GM03348 (cell line): ENCODE measurements at places on chromosomes 6 and 20.
A peak's percentile ranks its signal among the peaks of the same experiment; 100 is the strongest.

DNA sequence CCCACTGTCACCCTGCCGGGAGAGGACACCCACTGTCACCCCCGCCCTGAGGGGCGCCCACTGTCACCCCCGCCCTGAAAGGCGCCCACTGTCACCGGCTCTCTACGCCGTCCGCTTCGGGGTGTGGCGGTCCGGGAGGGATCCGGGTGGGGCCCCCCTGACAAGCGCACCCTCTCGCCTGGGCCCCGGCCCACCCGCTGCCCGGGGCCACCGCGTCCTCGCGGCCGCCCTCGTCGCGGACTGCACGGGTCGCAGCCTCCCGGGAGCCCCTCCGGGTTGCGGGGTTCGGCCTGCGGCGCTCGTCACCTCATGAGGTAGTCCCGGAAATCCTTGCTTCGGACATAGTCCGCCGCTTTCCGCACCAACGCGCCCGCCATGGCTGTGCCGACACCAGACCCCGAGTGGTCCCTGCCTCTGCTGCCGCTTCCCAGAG lies 224 bp downstream of the MPC1 start:
- no peak for DNase-seq

DNA sequence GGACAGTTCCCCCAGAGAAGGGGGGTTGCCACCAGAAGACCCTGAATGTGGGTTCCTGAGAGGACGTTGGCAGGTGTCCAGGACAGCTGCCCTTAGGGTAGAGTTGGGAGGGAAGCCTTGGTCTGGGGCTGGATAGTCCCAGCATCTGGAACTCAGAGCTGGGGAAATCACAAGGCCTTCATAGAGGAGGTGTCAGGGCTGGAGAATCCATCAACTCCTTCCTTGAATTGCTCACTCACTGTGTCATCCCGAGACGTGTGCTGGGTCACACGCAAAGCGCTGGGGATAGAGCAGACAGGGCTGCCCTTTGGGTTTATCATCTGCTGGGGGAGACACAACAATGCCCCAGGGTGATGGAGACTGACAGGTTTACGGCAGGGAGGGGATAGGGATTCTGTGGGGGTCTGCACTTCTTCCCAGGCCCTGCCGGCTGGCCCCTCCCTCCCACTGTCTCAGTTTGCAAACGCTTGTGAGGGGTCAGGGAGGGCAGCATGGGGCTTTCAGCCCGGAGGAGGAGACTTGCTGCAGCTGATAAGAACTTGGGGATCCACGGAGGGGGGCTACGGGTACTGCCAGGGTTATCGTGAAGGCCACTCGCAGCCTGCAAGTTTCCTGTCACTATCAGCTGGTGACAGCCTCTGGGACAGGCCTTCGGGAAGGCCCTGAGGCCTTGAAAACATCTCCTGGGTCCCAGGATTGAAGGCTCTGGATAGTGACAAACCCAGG lies 18.6 kb downstream of the RBM38 start:
- DNase-seq, result no peak

DNA sequence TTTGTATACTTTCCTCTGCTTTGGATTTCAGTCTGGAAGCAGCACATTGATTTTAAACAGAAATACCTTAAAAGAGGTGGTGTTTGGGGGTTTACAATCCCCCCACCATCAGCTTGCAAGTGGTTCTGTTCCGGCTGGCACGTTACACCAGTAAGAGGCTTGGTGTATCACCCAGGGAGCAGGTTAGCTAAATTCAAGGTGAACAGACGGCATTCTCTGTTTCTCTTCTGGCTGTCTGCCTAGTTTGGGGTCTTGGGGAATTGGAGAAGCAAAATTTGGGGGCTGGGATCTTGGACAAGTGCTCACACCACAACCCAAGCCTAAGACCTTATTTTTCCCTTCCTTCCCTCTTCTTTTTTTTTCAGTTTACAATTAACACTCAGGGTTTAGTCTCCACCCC lies 7.5 kb upstream of the APCDD1L start:
- DNase-seq, result no peak

DNA sequence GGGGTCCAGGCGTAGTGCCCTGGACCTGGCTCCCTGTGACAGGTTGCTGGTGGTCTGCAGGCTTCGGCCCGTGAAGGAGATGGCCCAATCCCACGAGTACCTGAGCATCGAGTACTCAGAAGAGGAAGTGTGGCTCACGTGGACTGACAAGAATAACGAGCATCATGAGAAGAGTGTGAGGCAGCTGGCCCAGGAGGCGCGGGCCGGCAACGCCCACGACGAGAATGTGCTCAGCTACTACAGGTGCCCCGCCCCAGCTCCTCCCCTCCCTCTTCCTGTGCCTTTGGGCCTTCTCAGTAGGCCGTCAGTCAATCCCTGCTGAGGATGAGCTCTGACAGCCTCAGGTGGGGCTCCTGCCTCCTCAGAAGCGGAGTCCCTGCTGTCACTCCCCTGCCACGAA lies 42.6 kb downstream of the UQCC2 start:
- DNase-seq, result no peak

GRCh38 chr6:37381579-37381978 lies 27.8 kb downstream of the RNF8 start:
- peak; percentile 54 for DNase-seq

GRCh38 chr6:170231293-170232185 lies 59.3 kb downstream of the DLL1 start:
- DNase-seq, result no peak

DNA sequence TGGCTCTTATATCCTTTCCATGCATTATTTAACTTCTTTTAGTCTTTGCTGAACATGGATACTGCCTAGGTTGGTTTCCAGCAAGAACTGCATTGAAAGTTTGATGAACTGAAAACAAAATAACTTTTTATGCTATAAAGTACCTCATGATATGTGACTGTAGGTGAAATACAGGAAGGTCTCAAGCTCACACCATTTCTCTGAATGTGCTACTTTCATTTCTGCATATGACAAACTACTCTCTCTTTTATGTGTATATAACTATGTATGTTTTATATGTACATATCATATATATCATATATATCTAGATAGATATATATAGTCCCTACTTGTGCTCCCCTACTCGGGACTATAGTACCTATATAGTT lies 65.9 kb downstream of the AIG1 start:
- no peak for DNase-seq

DNA sequence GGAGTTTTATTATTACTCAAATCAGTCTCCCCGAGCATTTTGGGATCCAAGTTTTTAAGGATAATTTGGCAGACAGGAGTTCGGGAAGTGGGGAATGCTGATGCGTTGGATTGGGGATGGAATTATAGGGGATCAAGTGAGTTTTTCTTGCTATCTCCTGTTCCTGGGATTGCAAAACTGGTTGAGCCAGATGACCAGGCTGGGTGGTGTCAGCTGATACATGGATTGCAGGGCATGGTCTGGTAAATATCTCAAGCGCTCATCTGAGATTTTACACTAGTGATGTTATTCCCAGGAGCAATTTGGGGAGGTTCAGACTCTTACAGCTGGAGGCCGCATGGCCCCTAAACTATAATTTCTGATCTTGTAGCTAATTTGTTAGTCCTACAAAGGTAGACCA lies 54.7 kb downstream of the ENPP1 start:
- no peak for DNase-seq

DNA sequence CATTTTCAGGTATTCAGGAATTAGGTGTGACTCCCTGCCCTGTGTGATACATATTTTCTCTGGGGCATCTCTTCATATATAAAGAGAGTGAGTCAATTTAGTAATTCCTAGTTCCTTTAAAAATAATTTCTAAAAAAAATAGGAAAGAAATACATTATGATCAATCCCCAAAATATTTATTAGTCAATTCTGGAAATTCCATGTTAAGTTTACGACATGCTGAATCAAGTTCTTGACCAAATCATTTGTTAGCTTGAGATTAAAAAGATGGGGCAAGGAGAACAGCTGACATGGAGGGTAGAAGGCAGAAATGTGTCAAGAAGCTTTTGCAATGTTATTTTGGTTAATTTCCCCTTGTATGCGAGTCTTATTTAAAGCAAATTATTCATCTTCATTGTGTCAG lies 22.7 kb upstream of the PRDM1 start:
- DNase-seq, result peak; percentile 50

GRCh38 chr20:1688886-1689538 lies 31.4 kb upstream of the SIRPG start:
- no peak for DNase-seq

DNA sequence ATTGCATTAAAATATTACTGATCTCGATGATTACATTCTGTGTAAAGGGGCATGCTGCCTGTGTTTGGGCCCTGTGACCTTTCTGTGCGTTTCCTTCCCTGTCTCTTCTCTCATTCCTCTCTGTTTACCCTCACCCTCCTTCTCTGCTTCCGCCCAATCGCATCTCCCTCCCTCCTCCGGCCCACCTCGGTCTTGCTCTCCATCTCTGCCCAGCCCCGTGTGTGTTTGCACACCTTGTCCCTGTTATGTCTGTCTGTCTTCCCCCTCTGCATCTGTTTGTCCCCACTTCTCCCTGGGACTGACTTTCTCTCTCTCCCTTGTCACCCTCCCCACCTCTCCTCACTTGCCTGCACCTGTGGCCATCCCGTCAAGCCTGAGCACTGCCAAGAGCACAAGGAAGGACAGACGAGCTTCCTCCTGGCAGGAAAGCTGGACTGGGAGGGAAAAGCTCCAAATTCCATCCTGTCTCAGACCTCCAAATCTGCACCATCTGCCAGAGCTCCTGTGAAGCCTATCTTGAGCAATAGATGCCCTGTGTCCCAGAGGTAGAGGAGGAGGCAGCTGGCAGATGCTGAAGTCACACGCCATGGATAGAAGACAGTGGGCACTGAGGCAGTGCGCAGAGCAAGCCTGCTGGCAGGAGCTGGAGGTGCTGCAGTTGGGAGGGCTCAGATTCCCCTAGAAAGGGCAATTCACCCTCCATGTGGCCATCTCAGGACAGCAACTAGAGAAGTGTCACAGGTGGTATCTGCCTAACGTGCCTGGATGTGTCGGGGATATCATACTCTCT lies 172.3 kb downstream of the PTPRT start:
- no peak for DNase-seq

DNA sequence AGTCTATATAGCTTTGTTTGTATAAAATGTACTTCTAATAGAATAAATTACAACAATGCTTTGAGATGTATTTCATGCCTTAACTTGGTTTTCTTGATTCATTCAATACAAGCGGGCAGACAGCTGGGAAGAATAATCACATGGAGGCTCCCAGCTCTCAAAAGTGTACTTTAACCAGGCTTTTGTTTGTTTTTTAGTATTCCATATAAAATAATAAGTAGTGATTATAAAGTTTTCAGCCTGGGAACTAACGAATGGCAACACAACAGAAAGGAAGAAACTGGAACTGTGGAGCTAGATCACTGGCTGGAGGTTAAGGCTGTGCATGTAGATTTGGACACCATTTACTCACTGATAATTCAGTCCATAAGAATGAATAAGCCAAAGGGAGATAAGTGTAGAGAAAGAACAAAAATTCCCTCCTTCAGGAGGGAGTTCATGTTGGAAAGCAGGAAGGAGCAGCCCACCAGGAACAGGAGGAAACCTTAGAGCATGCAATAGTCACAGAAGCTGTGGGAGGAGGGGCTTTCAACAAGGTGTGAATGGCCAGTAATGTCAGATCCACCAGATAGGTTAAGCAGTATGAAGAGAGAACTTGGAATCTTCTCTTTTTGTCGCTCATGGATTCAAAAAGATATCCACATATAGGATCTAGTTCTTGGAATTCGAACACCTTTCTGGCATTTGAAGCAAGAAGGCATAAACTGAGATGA lies 41.2 kb upstream of the SLC35D3 start:
- no peak for DNase-seq

DNA sequence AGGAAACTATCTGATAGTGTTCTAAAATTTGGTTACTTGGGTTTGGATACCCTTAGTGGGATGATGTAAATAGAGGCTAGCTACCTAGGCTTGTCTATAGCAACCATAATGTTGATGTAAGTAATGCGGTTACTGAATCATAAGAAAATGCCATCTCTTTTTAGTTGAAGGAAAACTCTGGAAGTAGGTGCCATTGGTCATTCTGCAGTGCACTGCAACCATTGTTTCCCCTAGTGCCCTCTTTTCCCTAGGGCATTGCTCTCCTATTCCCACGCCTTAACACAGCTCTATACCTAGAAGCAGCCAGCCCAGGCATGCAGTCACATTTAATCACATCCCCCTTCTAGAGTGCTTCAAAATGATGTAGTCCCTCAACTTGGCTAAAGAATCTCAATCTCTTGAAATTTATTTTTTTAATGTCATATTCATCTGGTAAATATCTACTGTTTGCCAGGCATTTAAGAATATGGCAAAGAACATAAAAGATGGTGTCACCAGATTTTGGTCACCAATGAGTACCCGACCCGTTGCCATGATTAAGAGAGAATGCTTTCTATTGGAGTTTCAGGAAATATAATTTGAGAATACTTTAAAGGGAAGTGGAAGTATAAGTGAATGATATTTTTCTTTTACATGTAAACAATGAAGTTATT lies 10.4 kb downstream of the LOC128125822 start:
- no peak for DNase-seq

DNA sequence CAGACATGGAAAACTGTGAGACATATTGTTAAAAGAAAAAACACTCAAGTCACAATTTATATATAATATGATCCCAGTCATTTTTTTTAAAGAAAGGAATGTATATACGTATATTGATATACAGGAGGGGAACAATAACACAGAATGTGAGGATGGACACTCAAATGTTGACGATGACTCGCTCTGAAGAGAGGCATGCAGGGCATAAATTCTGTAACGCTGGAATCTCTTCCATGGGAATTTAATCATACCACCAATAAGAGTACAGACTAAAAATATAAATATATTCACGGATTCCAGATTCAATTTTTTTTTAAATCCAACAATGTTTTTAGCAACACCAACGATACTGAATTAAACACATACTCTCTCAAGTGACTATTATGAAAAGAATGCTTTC lies 106.9 kb upstream of the CCDC28A start:
- no peak for DNase-seq

DNA sequence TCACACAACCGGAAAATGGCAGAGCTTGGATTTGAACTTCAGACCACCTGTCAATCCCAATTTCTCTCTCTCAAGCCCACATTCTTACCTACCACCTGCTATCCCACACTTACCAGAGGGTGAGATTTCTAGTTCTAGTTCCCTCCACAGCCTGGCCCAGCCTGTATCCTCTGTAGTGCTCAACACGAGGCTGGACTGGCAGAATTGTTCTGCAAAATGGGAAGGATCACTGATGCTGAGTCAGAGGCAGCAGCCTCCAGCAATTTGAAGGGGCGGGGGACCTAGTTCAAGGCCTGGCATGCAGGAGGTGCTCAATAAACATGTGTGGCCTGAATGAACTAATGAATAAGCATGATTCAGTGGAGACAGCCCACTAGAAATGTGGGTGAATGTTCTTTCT lies 53.6 kb upstream of the TTPAL start:
- DNase-seq, result no peak

DNA sequence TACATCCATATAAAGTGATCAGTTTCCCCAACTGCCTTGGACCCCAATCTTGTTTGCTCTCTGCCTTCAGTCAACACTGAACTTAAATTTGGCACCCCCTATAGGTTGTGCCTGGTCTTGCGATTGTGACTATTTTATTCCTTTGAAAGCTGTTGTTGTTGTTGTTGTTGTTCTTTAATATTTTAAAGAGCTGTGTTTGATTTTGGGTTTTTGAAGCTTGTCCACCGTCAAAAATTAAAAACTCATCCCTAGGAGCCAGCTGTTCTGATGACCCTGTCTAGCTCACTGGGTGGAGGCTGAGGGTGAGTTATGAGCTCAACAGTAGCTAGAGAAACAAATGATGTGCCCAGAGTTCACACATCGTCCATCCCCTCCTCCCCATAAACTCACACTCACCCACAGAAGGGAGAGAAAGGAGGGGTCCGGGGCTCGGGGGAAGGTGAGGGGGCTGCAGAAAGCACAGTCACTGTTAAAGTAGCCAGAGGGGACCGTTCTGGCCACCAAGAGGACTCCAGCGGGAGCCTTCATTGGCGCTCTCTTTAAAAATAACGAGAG lies 4.0 kb downstream of the SIM1 start:
- peak; percentile 50 for DNase-seq

GRCh38 chr6:14040042-14040441 lies 77.5 kb upstream of the CD83 start:
- DNase-seq, result no peak
